Stimulated activated CD4-positive, alpha-beta T cell treated with anti-CD3 and anti-CD28 coated beads, Interleukin-4, amount 100 ng/mL, for 4 hours (primary cell): ENCODE measurements at places on chromosomes 3 and 15.

- DNase-seq, result no peak
These were observed 16.8 kb downstream of the CLDN1 start for GRCh38 chr3:190305406-190305805.

DNA sequence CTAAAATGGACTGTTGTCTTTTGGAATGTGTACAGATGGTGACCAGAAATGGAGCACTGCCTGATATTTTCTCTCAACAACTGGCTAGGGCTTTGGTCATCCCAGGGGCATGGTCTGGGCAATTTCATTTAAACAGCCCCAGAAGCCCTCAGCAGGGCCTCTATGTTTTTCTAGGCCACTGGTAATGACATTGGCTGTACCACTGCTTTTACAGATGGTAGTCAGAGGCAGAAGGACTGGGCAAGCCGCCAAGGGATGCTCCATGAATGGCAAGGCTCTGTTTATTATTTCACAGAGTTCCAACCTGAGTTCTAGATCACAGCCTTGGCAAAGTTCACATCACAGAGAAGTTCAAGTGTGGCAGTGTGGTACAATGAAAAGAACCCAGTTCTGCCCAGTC is 37.0 kb upstream of the LMCD1 start:
- DNase-seq, result no peak

GRCh38 chr15:82108489-82109078 is 62.8 kb upstream of the MEX3B start:
- peak; percentile 69 for DNase-seq

GRCh38 chr3:18445401-18446148 is 20.4 kb upstream of the SATB1 start:
- DNase-seq, result peak; percentile 73

- no peak for DNase-seq
These were observed 1056.8 kb downstream of the ROBO2 start for GRCh38 chr3:78096488-78097255.

DNA sequence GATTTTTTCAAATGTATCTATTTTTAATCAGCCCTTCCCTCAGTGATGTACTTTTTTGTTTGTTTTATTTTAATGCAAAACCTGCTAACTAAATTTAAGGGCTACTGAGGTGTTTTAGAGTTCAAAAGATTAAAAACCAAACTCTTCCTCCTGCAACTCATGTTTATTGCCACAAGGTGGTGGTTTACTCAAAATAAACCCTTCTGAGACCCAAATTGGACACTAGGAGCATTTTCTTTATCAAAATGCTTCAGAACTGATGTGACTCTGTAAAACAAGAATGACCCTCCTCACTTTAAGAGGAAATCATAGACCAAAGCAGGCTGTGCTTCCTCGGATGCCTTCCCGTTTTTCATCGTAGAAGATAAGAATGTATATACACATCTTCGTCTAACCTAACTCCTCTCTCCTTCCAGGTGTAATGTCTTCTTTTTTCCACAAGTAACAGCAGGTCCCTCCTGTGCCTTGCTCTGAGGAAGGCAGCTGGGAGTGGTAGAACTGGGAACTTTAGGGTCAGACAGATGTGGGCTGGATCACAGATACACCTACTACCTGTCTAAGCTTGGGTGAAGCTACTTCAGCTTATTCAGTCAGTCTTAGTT is 2.9 kb upstream of the NME9 start:
- no peak for DNase-seq

- DNase-seq, result no peak
These were observed 60.6 kb upstream of the XCR1 start for GRCh38 chr3:46087871-46088270.

DNA sequence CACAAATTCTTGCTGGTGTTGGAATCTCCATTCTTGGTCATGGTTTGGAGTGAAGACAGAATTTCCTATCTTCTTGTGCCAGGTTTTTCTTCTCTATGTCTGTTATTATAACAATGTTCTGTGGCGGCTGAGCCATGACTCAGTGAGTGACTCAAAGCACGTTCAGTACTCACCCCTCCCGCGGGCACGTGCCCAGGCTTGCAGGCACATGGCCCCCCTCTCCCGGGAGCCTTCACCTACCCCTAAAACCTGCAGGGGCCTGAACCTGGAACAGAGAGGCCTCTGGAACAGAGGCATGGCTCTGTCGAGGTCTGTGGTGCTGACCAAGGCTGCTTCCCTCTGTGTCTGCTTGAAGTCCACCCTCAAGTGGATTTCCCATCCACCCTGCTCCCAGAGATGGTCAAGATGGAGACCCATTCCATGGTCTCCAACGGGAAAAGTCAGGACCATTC is 27.6 kb downstream of the PLXNB1 start:
- DNase-seq, result no peak

DNA sequence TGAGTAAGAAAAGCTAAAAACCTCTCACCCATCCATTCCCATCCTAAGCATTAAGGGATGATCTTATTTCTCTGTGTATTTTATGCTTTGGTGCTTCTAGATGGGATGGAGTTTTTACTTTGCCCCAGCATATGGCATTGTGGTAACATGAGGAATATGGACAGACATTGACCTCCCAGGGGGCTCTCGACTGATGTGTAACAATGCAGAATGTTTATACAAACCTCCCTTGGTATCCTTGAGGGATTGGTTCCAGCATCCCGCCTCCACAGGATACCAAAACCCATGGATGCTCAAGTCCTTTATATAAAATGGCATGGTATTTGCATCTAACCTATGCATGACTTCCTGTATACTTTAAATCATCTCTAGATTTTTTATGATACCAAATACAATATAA is 21.6 kb downstream of the PDIA5 start:
- no peak for DNase-seq
